ENCODE measurements at places on chromosomes 6 and 20.

- no peak for DNase-seq
These were observed 118.7 kb upstream of the TBX18 start for GRCh38 chr6:84882768-84883766.

DNA sequence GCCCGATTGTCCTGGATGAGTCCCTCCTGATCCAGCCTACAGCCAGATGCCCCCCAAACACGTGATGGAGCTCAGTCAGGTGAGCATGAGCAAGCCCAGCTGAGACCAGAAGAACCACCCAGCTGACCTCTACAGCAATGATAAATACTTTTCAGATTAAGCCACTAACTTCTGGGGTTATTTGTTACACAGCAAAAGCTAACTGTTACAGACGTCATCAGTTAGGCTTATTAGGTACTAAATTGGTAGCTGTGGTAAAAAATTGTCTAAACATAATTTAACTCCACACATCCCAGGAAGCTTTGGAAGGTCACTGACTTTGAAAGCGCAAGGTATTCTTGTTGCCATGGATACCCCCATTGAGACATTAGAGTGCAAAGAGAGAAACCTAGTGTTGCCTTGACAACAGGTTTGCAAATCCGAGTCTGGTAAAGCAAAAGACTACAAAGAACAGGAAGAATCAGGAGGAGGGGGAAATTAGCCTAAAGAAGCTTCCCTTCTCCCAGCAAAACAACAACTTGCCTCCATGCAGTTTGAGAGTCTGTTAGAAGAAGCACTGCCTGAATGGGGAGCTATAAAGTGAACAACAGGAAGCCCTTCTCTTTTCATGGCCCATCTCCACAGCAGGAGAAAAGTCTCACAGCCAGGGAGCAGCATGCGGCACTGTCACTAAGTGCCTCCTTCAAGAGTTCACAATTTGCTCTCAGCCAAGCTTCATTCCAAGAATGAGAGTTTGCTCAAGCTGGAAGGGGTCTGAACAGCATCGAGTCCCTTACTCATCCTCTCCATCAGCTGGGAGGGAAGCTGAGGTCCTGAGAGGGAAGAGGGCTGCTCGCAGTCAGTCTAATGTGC lies 41.7 kb upstream of the ZNF831 start:
- DNase-seq: no peak

DNA sequence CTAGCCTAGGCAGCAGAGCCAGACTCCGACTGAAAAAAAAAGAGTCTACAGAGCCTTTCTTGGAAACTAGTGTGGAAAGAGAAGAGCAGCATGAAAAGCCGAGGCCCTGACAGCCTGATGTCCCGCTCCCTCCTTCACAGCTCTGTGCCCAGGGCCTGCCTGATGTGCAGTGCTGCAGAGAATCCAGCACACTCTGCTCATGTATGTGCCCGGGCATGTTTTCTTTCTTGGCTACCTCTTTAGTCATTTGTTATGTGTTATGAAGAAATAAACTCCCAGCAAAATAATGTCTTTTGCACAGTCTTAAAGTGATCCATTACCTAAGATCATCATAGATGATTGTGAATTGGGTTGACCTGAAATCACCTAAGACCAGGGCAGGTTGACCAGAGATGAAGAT lies 78.1 kb upstream of the EZR start:
- DNase-seq: no peak

DNA sequence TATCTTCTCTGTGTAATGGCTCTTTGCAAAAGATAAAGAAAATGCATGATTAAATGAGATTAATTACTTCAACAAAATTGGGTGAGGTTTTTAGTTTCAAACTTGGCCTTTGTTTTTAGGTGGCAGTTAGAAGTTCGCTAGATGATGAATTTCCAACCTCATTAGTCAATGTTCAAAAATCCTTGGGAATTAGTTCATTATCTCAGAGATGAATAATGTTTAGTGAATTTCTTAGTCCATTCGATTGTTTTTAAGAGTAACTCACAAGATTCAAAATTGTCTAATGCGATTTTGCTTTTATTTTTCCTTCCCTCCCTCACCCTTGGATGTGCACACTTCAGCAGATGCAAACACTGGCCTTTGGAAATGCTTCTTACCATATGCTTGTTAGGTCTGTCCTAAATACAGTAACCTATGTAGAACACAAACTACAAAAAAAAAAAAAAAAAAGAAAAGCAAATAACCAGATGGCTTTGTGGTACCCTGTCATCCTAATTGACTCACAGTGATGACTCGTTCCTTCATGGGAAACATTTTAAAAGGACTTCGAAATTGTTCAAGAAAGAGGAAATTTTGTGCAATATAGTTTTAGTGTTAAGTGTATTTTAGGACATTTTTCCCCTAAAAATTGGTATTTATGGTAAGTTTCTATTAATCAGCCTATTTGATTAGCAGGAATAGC lies 66.7 kb downstream of the FAM229B start:
- no peak for DNase-seq

GRCh38 chr6:38033442-38033982 lies 214.0 kb downstream of the ZFAND3 start:
- no peak for DNase-seq

- no peak for DNase-seq
These were observed 1.2 kb upstream of the WRNIP1 start for GRCh38 chr6:2763876-2764540.

DNA sequence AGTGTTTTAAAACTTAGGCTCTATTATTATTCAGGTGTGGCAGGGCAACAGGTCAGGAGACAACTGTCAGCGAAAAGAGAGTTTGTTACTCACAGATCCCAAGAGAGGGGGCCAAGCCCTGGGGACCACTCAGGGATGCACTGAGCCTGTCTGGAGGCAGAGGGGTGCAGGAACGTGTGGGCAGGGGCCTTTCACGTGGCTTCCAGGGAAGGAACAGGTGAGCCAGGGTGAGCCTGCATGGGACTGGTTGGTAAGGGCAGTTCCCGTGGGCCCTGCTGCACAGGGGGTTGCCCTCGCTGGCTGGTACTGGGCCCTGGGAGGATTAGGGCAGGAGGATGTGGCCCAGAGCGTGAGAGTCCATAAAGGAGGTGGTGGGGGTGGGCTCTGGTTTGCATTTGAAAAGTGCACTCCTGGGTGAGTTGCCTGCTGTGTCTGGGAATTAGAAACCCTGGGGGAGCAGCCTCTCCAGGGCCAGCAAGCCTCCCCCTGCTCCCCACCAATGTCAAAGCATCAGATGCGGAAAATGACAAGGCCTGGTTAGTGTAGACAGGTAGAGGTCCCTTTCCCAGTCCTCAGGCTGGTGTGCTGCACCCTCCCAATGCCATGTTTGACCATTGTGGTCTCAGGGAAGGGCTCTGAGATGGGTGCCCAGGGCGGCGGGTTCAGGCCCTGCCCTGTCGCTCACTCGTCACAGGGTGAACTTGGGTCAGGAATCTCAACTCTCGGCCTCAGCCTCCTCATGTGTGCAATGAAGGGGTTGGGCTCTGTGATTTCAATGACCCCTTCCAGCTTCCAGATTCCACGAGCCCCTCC lies 127.4 kb upstream of the RPS6KA2 start:
- DNase-seq: no peak

DNA sequence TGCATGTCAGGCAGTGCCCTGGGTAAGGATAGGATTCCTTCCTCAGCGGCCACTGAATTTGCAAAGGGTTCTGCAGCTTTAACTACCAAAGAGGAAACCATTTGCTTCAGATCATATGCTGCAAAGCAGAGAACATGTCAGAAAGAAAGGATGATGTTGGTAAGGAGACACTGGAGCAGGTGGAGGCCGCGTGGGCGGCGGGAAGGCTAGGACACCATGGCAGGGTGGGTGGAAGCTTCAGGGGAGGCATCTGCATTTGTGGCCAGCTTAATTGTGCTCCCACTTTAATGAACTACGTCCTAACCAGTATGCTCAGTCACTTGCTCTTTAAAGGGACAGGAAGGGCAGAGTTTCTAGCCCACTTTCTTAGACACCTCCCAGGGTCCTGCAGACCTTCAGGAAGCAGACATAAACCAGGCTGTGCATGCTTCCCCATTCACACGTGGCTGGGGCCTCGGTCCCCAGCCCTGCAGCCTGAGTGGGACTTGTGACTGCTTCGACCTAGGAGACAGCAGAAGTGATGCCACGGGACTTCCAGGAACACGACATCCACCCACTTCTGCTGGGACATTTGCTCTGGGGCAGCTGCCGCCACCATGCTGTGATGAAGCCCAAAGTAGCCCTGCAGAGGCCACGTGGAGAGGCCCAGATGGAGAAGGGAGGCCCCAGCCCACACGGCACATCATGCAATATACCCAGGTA lies 76.1 kb downstream of the GINS1 start:
- no peak for DNase-seq

DNA sequence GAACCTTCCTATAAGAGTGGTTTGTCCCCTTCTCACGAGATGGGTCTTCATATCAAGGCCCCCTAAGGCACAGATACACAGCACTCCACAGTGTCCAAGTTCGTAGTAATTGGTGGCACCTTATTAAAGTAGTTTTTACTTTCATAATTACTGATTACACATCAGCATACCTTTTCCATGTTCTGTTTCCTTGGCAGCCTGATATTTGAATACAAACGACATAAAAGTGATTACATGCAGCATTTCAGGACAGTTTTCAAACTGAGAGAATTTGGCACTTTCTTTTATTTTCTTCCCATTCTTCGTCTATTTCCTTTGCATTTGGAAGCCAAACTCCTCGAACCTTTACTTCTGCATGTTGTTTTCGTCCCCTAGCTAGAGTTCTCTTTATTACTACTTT lies 139.7 kb downstream of the MTHFD1L start:
- no peak for DNase-seq

DNA sequence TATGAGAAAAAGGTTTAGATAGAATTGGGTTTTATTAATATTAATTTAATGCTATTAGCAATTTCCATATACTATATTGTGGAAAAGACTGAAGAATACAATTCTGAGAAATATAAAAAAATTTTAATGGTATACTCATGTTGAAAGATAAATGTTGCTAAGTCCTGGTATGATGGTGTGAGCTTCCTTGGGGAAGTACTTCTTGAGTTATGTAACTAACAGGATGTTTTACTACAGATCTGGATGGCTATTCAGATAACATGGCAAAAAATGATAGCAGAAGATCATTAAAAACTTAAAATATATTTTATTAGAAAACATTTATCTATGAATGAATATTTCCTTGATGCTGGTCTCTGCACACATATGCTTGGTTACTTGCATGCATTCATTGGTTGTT lies 23.5 kb upstream of the CALHM6 start:
- DNase-seq: no peak

GRCh38 chr6:37763413-37763812 lies 56.1 kb upstream of the ZFAND3 start:
- no peak for DNase-seq

DNA sequence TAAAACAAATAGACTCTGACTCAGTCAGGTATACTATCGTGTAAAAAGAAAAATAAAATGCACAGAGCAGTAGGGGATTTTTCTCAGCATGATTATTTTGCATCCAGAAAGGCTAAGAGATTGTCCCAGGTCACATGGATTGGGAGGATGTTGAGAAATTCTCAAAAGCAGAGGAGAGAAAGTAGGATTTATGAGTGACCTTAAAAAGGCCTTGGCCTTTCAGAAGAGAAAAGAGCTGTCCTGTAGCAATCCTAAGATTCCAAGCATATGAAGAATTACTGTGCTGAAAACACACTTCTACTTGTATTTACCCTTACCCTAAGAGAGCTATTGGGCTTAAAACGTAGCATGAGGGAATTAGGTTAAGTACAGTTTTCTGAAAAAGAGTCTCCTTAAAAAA lies 149.7 kb upstream of the ENPP5 start:
- no peak for DNase-seq

- DNase-seq: peak; percentile 74
These were observed at the start of gene STK35 for GRCh38 chr20:2101057-2101864. Gene STK35 (plus strand): TSS chr20:2101827. CDS start chr20:2101882, 55 bp downstream.

DNA sequence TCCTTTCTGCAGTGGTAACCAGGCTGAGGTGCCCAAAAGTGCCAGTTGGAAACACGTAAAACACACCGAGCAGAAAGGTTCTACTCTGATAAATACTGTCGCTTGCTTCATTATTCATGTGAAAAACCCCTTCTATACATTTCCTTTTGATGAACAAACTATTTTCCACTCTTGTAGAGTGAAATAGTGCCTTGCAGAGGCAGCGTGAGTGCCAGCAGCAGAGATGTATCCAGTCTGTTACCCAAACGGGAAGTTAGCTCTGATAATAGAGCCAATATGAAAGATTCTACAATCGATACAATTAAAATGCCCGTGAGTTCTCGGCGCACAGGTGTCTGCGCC lies 1.5 kb downstream of the ZBTB46 start:
- DNase-seq: no peak

DNA sequence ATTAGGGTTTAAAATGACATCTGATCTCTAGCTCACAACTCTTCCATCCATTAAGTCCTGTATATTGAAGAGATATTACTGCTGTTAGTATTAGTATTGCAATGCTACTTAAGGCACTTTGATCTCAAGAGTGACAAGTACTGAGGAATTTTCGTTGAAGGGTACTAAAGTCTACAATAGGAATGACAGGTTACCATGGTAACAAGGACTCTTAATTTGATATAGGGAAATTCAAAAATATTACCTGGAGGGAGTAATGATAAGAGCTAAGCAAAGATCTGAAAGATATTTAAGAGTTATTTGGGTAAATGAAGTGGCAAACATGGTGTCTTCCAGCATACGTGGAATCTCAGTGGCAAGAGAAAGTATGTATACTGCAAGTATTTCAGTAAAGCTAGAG lies 518.0 kb upstream of the SLC35B3 start:
- DNase-seq: no peak

GRCh38 chr6:119842191-119842590 lies 492.6 kb upstream of the MAN1A1 start:
- DNase-seq: no peak

GRCh38 chr6:139713424-139713823 lies 339.0 kb upstream of the CITED2 start:
- DNase-seq: no peak

- no peak for DNase-seq
These were observed 399.3 kb downstream of the HAO1 start for GRCh38 chr20:7540923-7541322.

DNA sequence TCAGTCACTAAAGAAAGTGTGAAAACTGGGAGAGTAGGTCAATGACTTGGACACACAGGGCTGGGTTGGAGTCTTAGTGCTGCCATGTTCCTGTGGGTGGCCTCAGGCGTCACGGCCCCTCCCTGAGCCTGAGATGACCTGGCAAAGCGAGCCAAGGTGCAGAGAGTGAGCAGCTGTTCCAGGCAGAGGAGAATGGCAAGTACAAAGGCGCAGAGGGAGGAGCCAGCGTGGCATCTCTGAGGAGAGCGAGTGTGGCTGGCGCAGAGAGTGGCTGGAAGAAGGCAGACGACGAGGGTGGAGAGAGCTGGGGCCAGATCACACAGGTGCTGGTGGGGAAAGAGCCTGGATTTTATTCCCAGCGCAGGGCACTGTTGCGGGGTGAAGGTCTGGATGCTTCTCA lies 20.6 kb upstream of the CHMP4B start:
- DNase-seq: no peak

- no peak for DNase-seq
These were observed 1.6 kb downstream of the ZMYND8 start for GRCh38 chr20:47354714-47355488.
